ENCODE measurements at places on chromosomes 13 and 19.

DNA sequence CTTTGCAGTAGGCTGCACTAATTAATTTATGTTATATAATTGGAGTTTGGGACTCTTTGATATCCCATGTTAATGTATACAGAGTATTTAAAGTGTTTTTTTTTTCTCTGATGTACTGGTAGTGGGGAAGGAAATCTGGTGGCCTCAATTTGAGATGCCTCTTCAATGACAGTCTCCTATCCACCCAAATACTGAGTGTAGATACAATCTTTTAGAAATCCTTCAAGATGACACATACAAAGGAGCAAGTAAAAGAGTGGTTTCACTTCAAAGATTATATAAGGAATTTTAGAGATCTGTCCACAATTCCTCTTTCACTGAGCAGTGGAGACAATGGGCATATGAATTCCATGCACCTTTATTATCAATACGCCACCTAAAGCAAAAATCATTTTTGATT lies 15.1 kb downstream of the NALCN start:
- DNase-seq, result no peak

DNA sequence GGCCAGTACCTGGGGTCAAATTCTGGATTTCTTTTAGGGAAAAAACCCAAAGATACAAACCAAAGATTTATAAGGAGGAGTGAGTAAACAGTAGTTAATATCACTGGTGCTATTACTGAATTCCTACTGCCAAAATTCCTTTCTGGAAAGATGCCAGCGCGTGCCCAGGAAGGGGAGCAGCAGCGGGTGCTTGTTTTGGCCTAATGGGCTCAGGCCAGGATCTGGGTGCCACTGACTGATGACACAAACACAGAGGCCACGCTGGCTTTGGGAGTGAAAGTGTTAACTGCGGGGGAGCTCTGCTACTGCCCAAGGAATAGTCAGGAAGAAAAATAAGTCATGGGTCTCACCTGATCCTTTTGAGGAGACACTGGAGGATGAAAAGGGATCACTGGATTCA lies 61.2 kb downstream of the KLF2 start:
- no peak for DNase-seq

GRCh38 chr13:102569488-102569887 lies 27.3 kb upstream of the TPP2 start:
- no peak for DNase-seq

DNA sequence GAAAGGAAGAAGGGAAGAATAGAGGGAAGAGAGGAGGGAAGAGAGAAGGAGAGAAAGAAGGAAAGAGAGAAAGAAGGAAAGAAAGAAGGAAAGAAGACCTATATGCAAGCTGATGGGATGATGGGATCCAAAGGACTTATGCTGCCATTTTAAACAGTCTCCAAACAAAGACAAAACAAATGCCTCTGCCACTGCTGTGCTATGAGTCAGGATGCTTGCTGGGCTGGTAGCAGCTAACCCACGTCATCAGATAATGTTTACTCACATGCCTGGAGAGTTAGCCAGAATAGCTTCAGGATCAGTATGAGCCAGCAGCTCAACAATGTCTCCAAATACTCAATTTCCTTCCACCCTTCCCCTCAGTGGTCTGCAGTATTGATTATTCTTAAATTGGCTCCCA lies 12.0 kb upstream of the ZNF274 start:
- no peak for DNase-seq

GRCh38 chr13:34340534-34340933 lies 522.6 kb downstream of the RFC3 start:
- no peak for DNase-seq

GRCh38 chr13:23609414-23609760 lies 39.2 kb downstream of the TNFRSF19 start:
- no peak for DNase-seq

DNA sequence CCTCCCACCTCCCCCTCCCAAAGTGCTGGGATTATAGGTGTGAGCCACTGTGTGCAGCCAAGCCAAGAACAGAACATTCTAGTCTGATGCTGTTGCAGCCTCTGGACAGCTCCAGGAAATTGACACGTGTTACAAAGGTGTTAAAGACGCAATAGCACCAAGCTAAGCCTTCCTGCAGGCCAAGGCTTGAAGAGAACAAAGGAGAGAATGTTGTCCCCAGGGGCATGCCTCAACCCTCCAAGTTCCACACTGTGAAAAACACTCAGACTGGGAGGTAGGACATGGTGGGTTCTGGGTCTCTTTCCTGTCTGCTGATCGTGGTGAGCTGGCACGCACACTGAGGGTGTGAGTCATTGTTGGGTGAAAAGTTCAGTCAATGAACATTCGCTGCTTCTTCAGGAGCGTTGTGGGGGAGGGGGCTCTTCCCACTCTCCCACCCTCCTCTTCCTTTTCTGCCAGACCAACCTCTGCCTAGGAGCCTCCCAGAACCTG lies 5.3 kb upstream of the PTPRS start:
- DNase-seq, result no peak

- DNase-seq, result no peak
These were observed 2.4 kb downstream of the SMG9 start for GRCh38 chr19:43752287-43752875.

- DNase-seq, result no peak
These were observed 11.8 kb downstream of the PTPRH start for GRCh38 chr19:55197528-55197927.

GRCh38 chr13:99281811-99282263 lies 23.7 kb upstream of the GPR18 start:
- peak; percentile 37 for DNase-seq

- no peak for DNase-seq
These were observed 24.6 kb upstream of the F7 start for GRCh38 chr13:113080901-113081521.

GRCh38 chr13:76890021-76890420 lies 3.8 kb upstream of the KCTD12 start:
- DNase-seq, result no peak

DNA sequence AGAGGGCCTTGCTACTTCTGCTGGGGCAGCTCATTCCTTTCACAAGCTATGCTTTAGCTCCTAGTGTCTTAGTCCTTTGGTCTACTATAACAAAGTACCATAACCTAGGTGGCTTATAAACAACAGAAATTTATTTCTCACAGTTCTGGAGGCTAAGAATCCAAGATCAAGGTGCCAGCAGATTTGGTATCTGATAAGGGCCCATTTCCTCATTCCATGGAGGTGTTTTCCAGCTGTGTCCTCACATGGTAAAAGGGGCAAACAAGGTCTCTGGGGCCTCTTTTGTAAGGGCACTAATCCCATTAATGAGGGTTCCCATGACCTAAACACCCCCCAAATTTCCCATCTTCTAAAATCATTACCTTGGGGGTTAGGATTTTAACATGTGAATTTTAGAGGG lies 57.9 kb upstream of the LRCH1 start:
- DNase-seq, result no peak

GRCh38 chr19:33691030-33691427 lies 69.3 kb downstream of the CHST8 start:
- no peak for DNase-seq

DNA sequence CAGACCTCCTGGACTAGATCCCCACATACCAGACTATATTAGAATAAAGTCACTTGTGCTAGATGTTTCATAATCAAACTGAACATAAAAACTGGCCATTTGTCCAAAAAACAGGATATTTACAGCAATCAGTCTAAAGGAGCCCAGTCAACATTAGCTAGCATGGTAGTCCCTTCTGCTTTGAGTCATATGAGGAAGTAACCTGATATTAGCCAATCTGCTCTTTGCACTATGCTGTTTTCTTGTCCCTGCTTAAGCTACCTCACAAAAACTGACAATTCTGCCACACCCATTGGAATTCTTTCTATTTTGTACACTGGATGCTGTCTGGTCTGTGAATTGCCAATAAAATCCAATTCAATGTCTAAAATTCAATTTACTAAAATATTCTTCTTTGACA lies 1824.2 kb downstream of the OLFM4 start:
- DNase-seq, result no peak

- DNase-seq, result peak; percentile 39
These were observed 545 bp downstream of the NACC1 start for GRCh38 chr19:13118424-13119193.
